ENCODE measurements at places on chromosomes 6 and 20. TPM values are rescaled to one million over a fixed set of nuclear protein-coding genes. Genes with fewer than 3 reads are reported as not detected.

DNA sequence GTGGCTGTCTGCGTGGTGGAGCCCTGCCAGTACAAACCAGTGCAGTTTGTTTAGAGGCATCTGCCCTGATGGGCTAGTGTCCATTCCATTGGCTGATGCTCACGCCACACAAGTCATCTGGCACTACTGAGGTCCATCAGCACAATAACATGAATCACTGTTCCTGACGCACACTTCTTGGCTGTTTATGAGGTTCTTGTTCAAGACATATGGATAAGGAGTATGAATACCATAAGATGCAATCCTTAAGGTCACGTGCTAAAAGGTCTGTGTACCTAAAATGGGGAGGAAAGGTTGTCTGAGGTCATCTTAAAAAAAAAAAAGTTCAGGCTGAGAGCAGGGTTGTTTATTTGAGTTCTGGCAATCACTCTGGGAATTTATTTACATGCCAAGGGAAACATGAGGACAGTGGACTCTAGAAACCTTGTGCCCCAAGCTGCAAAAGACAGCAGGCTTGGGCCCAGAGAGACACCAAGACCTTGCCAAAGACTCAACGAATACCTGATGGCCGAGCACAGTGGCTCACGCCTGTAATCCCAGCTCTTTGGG, 54.1 kb upstream of the SHLD1 start:
- no peak for DNase-seq

RAB44 gene
- total RNA-seq: 1.0 TPM

DNA sequence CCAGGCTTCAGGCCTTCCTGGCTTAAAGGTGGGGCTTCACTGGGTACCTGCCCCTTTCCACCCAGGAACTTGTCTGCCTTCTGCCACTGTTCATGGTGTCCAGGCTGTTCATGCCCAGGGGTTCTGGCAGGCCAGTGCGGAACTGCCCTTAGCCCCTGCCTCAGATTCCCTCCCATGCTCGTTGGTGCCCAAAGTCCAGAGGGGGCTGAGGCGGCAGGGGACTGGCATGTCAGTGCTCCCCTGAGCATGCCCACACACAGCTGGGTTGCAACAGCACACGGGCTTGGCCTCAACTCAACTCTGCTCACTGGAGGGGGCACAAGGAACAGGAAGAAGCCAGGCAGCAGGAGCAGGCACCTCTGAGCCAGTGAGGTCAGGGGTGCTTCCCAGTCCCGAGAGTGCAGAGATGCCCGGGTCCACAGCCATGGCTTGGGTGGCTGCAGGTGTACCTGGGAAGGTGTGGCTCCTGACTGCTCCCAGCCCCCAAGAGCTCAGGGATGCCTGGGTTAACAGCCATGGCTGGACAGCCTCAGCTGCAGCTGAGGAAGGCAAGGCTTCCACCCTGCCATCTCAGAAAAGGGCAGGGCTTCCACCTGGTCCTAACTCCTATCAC, 845.9 kb downstream of the EYS start:
- no peak for DNase-seq

HLA-DMB gene
- 31.0 TPM for total RNA-seq

GRCh38 chr6:1870251-1870650, 260.5 kb downstream of the FOXC1 start:
- DNase-seq: no peak

- no peak for DNase-seq
Measured at GRCh38 chr6:165717732-165718465, 54.9 kb upstream of the PDE10A start.

GRCh38 chr6:163333701-163334663, 80.5 kb upstream of the QKI start:
- peak; percentile 54 for DNase-seq

DNA sequence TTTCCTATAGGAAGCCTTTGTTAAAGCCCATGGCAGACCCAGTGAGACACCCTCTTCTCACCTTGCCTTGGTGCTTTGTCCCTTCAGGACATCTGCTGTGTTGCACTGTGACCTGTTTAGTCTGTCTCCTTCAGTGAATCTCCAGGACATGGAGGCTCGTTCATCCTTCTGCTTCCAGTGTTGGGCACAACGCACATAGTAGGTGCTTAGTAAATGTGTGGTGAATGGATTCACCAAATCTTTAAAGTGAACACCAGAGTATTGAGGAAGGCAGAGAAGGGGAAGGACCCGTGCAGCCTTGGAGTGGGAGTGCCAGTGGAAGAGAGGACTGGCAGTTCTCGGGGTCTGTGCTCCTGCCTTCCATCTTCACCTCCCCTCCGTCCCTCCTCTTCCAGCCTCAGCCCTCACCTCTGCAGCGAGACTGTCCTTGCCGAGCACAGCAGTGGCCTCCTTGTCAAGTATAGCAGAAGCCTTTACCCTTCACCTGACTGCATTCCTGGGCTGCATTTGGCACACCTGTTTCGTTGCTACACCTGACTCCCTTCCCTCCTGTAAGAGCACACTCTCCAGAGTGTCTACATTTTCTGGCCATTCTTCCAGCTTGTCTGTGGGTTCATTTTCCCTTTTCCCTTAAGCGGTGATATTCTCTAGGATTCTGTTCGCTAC, 49.2 kb downstream of the ARID1B start:
- DNase-seq: no peak

DNA sequence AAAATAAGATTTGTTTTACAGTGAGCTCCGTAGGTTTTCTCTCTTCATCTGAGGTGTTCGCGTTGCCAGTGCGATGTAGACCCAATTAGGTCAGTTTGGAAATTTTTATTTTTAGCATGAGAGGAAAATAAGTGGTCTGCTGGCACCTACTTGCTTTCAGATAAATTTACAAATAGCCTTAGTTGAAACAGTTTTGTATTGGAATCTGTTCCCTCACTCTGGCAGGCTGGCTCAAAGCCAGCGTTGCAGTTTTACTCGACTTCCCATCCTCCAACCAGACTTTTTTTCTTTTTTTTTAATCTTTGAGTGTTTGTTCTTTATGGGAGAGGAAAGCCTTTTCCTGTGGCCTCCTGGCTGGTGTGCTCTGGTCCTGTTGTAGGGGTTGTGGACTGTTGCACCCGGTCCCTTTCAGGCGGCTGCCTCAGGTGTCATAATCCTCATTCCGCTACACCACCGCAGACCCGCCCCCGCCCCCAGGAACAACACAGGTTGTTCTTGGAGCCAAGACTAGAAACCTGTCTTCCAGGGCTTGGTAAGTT, 46.7 kb downstream of the TIAM2 start:
- no peak for DNase-seq

GRCh38 chr6:101650402-101651100, 257.0 kb downstream of the GRIK2 start:
- no peak for DNase-seq

DNA sequence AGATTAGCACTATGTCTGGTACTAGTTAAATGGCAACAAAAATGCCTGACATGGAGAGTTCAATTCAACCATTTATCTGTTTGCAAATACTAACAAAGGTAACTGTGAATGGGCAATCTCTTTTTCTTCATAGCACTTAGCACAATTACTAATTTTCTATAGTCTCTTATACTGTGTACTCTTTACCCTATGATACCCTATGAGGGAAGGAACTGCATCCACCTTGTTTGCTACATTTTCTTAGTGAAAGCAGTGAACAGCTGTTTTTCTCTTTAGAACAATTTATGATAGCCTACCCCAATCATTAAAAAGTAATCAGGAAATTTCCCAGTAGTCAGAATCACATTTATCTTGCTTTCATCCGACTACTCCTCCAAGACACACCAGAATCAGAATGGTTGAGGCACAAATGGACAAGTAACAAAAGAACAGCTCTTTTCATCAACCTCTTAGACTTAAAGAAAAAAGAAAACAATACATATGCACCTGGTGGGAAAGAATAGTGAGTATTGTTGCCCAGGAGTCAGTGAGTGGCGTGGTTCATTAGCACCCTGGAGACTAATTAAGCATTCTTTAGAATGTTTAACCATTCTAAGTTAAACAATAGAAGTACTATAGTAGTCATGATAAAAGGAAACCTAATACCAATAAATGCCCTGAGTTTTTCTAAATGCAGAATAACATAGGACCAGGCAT, 16.7 kb downstream of the ZNF292 start:
- DNase-seq: no peak

DNA sequence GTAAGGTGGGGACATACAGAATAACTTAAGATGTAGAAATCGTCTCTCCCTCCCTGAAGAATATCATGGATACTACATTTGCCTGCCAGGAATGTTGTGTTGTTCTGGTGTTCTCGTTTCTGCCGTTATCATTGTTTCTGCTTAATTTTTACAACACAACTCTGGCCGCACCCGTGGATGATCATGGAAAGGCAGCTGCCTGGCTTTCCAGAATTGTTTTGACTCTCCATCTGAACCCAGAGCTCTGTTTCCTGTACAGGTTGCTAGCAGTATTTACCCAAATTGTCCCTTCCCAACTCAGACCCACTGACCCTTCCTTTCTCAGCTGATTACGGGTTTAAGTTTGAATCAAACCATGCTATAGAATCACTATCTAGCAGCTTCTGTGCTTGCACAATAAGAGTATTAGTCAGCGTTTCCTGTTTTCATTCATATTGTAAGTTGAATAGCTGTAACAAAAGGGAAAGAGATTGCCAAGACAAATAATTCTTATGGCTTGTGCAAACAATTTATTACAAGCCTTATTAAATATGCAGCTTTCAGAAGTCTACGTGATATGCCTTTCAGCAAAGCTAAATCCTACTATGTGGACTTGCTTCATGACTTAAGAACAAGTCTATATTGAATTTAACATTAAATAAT, 139.0 kb downstream of the MTHFD1L start:
- no peak for DNase-seq

DNA sequence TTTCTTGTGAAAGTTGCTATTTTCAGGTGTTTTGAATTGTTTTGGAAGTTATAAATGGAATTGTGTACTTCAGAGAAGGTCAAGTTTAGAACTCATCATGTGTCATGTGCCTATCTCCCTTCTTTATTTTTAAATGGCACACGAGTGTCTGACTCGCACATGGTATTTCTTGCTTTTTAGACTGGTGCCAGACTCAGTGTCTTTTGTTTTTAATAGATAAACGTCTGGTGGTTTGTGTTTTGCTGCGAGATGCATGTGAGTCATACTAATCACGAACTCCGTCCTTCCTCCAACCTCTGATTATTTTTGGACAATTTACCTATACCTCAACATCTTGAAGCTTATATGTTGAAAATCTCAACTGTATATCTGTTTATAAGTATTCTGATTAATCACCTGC, 292.1 kb downstream of the CDKAL1 start:
- DNase-seq: no peak

DNA sequence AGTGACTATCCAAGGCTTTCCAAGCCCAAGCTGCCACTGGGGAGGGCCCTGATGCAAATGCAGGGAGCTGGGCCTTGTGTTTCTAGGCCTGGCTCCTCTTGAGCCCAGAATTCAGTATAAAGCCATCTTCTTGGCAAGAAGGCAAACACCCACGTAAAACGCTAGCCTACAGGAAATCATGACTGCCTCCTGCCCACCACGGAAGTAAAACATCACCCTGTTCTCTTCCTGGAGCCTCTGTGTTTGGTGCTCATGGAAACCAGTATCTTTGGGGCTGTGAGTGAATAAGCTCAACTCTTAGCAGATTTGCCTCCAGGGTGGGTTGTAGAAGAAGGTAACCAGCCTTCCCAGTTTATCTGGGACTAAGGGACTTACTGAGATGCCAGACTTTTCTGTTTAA, 271.0 kb downstream of the ZNF217 start:
- no peak for DNase-seq

GRCh38 chr6:152734630-152735029, 16.0 kb upstream of the VIP start:
- DNase-seq: no peak

GRCh38 chr6:47149554-47149953, 107.4 kb upstream of the ADGRF1 start:
- no peak for DNase-seq

GRCh38 chr6:45002390-45003105, 325.6 kb upstream of the RUNX2 start:
- DNase-seq: no peak

POM121L2 gene
- total RNA-seq: not detected

DNA sequence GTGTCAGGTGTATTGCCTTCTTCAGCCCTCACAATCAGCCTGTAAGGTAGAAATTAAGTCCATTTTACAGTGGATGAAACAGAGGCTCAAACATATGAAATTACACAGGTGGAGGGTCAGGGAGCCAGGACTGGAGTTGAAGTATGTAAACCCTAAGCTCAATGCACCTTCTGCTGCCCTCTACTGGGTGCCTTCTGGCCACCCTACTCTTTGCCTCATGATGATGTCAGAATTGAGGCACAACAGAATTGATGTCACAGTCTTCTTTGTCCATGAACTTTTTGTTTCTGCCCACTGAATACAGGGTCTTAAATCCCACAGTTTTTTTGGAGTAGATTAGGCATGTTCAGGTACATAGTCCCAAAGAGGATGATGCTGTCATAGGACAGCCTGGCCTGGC, 400.8 kb upstream of the CHD6 start:
- DNase-seq: no peak

DNA sequence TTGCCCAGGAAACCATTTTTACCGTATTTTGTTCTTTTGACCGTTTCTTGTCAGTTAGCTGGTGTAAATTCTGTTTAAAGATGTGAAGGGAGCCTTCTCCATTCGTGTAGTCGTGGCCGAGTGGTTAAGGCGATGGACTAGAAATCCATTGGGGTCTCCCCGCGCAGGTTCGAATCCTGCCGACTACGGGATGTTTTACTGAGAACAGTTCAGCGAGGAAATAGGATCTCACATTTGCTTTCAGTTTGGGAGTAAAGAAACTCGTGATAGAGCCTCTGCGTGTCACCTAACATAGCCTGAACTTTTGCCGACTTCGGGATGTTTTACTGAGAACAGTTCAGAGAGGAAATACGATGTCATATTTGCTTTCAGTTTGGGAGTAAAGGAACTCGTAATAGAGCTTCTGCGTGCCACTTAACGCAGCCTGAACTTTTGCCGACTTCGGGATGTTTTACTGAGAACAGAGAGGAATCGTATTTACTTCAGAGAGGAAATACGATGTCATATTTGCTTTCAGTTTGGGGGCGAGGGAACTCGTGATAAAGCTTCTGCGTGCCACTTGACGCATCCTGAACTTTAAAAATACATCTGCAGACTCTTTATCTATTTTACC, 5.9 kb upstream of the ZNF184 start:
- peak; percentile 94 for DNase-seq

DNA sequence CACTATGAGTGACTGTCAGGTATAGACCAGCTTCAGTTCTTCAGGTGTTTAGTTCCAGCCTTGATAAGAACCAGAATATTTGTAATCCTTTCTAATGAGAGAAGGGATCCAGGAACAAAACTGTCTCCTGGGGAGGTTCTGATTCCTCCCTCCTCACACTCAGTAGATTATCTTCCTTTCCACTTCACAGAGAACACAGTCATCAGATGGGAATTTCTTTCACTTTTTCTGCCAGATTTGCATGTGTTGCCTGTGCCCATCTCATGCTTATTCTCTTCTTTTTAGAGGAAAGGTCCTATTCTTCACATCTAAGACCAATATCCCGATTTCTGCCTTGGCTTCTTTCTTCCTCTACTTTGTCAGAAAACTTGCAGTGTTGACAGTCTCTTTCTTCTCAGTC, 50.8 kb downstream of the CD109 start:
- no peak for DNase-seq

LY6G5C gene
- total RNA-seq: 3.0 TPM

- DNase-seq: no peak
Measured at GRCh38 chr6:166418691-166419143, 36.0 kb upstream of the MPC1 start.

PGC gene
- total RNA-seq: not detected

- no peak for DNase-seq
Measured at GRCh38 chr6:130167655-130168054, 55.1 kb downstream of the SAMD3 start.

GRCh38 chr6:116020738-116021137, 40.0 kb downstream of the FRK start:
- no peak for DNase-seq

- no peak for DNase-seq
Measured at GRCh38 chr20:40643891-40644290, 45.1 kb downstream of the MAFB start.

GRCh38 chr6:142881761-142882160, 63.2 kb downstream of the HIVEP2 start:
- no peak for DNase-seq

Measured in ureter (tissue), 1 donor.